ENCODE measurements at places on chromosomes 5 and 9.

GRCh38 chr5:102603670-102604069, 104.9 kb upstream of the SLCO6A1 start:
- DNase-seq = no peak

DNA sequence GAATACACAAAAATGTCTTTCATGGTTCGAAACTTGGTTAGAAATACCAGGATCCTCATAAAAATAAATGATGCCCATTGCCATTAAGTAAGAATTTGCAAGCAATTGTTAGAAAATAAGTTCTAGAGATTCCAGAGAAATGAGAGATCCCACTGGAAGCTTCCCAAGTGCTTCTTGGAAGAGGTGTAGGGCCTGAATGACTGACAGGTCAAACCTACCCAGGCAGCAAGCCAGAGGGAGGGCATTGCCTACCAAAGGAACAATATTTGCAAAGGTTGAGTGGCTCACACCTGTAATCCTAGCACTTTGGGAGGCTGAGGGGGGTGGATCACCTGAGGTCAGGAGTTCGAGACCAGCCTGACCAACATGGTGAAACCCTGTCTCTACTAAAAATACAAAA, 777.0 kb upstream of the WWC1 start:
- no peak for DNase-seq

DNA sequence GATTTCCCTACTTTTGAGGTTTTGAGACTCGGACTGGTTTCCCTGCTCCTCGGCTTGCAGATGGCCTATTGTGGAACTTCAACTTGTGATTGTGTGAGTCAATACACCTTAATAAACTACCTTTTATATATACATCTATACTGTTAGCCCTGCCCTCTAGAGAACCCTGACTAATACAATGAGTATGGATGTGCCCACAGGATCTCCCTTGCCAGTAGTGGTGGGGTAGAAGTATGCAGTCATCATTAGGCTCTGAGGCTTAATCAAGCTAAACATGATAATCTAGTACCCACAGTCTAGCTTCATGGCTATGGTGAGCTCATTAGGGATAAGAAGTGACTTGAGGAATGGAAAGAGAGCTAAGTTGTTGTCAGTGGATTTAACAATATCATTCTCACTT, 412.8 kb upstream of the PTGER4 start:
- no peak for DNase-seq

DNA sequence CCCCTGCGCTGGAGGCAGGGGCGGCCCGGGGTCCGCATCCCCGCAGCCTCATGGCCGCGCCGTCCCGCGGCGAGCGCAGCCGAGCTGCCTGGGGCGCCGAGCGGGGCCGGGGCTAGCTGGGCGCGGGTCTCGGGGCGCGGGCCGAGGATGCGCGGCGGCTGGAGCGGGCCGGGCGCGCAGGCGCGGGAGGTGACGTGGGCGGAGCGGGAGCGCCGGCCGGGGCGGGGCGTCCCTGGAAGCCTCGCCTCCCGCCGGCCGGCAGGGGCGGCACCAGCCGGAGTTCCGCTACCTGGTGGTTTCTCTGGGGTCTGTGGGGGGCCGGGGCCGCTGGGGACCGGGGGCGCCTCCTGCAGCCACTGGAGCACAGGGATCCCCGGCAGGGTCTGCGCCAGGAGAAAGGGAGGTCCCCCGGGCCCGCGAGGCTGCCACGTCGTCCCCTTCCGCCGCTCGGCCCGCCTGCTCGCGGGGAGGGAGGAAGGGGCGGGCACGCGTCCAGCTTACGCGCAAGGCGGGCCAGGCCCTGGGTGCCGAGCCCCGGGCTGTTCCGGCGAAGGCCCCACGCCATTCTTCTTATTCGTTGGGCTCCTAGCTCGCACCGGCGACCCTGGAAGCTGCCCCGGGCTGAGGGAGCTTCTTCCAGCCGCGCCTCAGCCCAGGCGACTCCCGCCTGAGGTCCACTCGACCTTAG, at the start of gene LPCAT1:
Gene LPCAT1, minus strand, starts transcription at position 168 of the 688 bp plus-strand sequence. Its CDS starts 116 bp downstream, at position 52.
- DNase-seq = peak; percentile 59

GRCh38 chr5:147349241-147349640, 114.4 kb downstream of the STK32A start:
- DNase-seq = no peak

- no peak for DNase-seq
Observed at GRCh38 chr9:123331346-123332060, 24.5 kb upstream of the CRB2 start.

- DNase-seq = no peak
Observed at GRCh38 chr5:33725806-33726205, 166.0 kb downstream of the ADAMTS12 start.

DNA sequence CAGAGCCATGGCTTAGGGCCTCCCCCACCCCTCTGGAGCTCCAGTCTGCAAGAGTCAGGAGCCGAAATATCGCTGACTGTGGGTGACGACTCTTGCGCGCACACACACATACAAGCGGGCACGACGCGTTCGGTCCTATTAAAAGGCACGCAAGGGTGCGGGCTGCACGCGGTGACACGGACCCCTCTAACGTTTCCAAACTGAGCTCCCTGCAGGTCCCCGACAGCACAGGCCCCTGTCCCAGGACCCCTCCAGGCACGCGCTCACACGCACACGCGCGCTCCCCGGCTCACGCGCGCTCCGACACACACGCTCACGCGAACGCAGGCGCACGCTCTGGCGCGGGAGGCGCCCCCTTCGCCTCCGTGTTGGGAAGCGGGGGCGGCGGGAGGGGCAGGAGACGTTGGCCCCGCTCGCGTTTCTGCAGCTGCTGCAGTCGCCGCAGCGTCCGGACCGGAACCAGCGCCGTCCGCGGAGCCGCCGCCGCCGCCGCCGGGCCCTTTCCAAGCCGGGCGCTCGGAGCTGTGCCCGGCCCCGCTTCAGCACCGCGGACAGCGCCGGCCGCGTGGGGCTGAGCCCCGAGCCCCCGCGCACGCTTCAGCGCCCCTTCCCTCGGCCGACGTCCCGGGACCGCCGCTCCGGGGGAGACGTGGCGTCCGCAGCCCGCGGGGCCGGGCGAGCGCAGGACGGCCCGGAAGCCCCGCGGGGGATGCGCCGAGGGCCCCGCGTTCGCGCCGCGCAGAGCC, at the start of gene GRIN1:
Gene GRIN1, plus strand, starts transcription at position 433 of the 746 bp plus-strand sequence. CDS start 333 bp downstream, outside the sequence.
- DNase-seq = no peak

- DNase-seq = no peak
Observed at GRCh38 chr5:140150201-140150600, 24.5 kb downstream of the IGIP start.
